ENCODE measurements at places on chromosomes 7 and 10.

DNA sequence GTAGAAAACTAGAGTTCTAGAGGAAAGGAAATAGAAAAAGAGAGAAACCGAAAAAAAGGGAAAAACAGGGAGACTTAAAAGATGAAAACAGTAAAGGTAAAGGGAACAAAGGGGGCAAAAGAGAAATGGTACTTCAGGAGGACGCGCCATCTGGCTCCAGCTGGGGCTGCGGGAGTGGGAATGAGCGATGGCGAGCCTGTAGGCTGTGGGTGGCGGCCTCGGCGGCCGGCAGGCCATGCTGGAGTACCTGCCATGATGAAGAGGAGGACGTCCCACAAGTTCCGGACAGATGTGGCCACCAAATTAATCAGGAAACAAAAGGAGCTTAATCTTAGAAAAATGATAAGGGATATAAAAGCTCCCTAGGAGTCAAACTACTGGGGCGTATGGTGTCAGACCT lies 21.7 kb upstream of the PHYH start:
- DNase-seq: no peak

DNA sequence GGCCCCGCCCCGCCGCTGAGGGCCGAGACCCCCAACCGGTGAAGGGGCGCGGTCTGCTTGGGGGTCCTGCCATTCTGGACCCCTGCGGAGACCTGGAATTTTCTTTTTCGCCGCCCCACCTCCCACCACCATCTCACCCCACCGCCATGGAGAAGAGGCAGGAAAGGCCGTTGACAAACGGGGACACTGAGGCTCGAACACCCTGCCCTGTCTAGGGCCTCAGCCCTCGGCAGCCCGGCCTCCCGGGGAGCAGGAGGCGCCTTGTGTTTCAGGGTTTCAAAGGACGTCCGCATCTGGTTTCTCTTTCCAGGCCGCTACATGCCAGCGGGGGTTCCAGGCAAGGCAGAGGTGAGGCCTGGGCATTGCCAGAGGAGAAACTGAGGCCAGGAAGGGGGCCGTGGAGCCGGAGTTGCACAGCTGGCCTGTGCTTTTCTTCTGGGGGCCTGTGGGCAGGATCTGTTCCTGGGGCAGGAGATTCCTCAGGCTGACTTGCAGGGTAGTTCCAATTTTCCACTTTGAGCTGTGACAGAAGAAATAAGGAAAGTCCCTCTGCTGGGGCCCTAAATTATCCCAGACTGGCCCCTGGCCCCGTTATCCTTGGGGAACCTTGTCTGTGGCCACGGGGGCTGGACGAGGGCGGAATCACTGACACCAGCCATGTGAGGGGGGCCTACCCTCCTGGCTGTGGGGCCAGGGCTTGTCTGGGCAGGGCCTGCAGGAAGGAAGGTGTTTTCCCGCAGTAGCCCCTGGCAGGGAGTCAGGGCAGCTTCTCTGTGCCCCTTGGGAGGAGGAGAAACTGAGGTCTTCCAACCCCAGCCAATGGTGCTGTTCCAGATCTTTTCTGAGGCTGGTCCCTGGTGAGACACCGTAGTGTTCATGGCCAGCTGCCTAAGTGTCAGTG lies 900 bp upstream of the MICALL2 start:
- no peak for DNase-seq

DNA sequence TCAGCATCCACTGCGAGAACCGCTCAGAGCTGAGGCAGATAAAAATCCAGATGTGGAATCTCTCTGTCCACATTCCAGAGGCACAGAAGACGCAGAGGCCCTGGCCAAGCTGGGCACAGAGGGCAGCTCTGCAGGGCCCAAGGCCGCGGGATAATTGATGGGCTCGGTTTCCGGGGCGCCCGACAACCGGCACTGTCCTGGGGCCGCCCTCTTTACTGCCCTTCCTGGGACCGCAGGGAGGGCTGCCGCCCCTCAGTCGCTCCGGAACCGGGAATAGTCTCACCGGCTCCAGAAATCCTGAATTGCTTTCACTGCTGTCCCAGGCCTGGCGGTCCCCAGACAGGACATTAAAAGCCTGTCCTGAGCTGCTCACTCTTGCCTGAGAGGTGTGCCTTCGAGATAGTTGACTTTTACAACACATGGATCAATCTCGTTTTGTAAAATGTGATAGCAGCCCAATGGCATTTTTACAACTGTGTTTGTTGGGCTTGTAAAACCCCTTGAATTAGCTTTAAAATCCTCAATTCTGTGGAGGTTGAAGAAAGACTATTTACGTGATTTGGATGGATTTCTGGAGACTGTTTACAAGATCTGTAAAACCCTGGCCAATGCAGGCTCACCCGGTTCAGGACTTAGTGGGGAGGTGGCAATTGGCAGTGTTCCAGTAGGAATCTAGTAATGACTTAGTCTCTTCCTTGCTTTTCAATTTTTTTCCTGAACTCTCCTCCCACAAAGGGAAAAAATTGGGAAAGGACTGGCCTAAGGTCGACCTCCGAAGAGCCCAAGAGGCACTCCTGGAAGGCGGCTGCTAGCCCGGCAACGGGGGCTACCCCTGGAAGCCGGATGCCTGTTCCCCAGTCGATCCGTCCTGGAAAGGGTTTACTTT lies 1.4 kb upstream of the HOXA6 start:
- DNase-seq: no peak

DNA sequence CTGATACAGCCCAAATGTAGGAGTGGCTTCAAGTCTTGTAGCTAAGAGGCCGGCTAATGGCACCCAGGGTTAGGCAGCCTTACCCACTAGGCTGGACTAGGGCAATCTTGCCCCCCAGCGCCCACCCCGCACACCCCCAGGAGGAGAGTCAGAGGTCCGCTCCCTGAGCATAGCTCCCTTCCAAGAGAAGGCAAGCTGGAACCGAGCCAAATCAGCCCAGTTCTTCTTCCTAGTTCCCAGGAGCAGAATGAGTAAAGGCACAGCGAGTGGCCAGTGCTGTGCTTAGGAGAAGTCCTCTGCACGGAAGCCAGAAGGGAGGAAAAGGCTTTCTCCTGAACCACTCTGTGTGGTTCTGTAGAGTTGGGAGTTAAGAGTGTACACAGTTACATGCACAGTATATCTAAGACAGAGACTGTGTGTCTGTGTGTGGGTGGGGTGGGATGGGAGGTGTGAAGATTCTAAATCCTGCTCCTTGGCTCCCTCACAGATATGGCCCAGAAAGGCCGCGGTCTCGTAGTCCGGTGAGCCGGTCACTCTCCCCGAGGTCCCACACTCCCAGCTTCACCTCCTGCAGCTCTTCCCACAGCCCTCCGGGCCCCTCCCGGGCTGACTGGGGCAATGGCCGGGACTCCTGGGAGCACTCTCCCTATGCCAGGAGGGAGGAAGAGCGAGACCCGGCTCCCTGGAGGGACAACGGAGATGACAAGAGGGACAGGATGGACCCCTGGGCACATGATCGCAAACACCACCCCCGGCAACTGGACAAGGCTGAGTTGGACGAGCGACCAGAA lies 59.7 kb upstream of the PDCD4 start:
- DNase-seq: no peak

- peak; percentile 14 for DNase-seq
Measured at GRCh38 chr7:44396931-44397545, 71.6 kb upstream of the CAMK2B start.

- DNase-seq: no peak
Measured at GRCh38 chr10:92356041-92356440, 65.1 kb downstream of the MARCHF5 start.

DNA sequence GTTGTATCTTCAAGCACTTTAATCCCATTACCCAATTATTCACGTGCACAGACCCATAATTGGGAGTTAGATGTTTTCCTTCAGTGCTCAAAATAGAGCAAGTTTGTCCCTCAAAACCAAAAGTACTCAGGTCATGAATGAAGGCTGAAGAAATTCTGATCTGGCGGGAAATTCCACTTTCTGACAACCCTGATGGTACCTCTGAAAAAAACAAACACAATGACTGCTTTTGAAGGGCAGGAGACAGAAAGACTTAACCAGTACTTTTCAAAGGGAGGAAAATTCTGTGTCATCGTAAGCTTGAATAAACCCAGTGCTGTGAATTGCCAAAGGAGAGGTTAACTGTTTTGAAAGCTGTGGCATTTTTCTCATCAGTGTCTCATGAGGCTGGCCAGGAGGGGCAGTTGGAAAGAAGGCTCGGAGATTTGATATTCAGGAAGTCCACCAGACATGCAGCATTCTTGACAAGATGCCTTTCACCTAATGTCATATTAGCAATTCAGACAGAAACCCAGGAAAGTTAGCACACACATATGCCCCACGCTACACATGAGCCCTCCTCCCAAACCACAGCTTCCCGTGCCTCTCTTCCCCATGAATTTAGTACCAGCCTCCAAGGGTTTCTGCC lies 347.0 kb downstream of the KCNMA1 start:
- no peak for DNase-seq

DNA sequence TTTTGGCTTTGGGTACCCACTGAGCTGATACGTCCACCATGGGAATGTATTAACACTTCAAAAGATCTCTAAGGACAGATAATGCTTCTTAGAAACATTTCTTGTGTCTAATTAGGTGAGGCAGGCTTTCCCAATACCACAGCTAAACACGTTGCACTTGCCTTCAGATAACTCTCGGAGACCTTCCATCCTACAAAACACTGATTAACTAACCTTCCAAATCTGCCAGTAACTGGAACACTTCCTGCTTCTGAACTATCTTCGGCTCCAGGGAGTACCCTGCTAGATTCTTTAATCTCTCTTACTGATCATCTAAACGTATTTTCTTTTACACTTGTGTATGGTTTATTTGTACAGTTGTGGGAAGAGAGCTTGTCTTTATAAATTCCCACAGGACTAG lies 1.1 kb upstream of the WNT16 start:
- DNase-seq: no peak

DNA sequence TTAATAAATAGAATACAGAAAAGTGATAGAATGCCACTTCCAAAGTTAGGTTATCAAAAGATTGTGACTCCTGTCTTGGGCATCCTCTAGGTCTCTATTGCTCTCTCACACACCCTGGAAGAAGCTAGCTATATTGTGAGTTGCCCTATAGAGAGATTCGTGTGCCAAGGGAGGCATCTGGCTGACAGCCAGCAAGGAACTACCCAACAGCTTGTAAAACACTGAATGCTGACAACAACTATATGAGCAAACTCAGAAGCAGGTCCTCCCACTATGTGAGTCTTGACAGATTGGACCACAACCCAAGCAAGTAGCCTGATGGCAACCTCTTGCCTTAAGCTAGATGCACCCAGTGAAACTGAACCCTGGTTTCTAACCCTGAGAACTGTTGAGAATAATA lies 55.7 kb upstream of the CDK14 start:
- no peak for DNase-seq

- DNase-seq: no peak
Measured at GRCh38 chr10:78948621-78949030, 120.1 kb upstream of the ZMIZ1 start.

- DNase-seq: no peak
Measured at GRCh38 chr10:6083523-6084475, 5.0 kb upstream of the RBM17 start.

DNA sequence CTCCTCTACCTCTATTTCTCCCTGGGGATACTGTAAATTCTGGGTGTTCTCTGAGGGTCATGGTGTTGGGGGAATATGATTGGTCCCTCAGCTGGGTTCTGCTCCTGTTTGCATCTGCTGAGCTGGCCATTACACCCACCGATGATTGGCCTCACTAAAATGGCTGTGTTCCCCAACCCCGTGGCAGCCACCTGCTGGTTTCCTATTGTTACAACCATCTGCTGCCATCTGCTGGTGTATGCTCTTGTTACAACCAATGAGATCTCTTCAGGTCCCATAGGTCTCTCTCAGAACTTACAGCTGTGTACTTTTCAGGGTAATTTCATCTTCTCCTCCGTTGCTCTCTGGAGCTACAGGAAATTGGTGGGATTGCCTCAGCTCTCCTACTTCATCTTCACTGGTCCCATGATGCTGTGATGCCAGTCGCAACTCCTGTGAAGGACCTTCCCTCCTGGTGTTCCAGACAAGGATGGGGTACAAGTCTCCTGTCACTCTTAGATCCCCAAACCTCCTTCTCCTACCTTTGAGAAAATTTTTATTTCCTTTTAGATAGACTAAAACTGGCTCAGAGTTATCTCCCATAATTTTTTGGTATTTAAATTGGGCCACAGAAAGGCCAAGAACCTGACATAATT lies 303.5 kb upstream of the SMIM30 start:
- DNase-seq: peak; percentile 71

GRCh38 chr7:63047546-63047945 lies 951.1 kb upstream of the ZNF722 start:
- no peak for DNase-seq

GRCh38 chr10:89458784-89459183 lies 44.4 kb downstream of the IFIT5 start:
- no peak for DNase-seq

GRCh38 chr7:111987115-111987826 lies 218.9 kb downstream of the DOCK4 start:
- no peak for DNase-seq

DNA sequence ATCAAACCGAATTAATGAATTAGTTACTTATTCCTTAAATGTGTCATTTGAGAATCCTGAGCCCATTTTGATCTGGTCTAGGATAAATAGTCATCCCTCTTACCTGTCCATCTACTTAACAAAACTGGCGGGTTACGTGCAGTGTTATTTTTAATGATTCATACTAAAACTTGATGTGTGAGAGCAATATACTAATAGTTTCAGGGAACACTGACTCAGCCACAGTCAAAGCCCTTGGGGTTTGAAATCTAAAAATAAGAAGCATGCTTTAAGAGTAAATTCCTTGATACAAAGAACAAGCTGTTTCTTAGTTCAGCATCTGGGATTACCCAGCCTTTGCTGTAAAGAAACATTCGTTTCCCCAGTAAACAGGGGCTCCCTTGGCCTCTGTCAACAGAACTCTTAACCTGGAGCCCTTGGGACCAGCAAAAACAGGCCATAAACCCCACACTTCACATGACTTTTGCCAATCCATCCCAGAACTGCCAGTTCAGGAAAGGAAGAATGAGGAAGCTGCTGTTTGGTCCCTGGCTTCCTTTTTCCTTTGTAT lies 370.6 kb upstream of the IGFBP3 start:
- DNase-seq: no peak

DNA sequence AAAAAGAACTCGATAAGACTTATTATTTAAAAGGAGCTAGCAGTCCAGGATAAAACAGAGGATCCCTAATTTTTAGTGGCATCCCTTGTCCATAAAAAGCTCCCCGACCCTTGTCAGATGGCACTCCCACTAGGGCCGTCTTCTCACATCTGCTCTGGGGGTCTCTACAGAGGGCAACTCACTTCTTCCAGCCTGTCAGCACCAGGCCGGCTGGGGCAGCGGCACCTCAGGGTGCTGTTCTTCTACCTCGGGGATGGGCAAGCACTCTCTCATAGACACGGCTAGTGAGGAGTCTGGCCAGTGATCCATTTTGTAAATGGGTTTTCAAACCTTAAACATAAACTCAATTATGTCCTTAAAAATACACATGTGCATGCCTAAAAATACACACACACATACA lies 134.7 kb downstream of the PRPF18 start:
- DNase-seq: no peak

DNA sequence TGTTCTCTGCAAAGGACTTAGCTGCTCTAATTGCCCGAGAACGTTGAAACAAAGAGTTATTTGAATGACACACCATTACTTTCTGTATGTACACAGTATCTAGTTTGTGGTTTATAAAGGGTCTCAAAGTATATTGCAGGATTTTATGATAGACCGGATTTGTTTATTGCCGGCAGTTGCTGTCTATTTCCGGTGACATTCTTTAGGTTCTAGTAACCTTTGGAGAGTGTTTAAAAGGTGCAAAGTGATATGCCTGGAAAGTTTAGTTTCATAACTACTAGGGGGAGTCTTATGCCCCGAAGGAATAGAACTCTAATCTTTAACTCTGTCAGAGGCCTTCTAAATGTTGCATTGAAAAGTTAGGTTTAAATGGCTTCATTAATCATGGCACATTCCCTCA lies 63.8 kb downstream of the PAPSS2 start:
- DNase-seq: no peak

All from posterior cingulate gyrus (tissue), 11 donors.